ENCODE measurements at places on chromosomes 3 and 15.

- DNase-seq: peak; percentile 41
These were observed 124.8 kb downstream of the SV2B start for GRCh38 chr15:91224755-91225380.

GRCh38 chr3:53357458-53357857, 10.1 kb upstream of the DCP1A start:
- no peak for DNase-seq

GRCh38 chr15:83066034-83066733, 868 bp downstream of the BTBD1 start:
- no peak for DNase-seq

DNA sequence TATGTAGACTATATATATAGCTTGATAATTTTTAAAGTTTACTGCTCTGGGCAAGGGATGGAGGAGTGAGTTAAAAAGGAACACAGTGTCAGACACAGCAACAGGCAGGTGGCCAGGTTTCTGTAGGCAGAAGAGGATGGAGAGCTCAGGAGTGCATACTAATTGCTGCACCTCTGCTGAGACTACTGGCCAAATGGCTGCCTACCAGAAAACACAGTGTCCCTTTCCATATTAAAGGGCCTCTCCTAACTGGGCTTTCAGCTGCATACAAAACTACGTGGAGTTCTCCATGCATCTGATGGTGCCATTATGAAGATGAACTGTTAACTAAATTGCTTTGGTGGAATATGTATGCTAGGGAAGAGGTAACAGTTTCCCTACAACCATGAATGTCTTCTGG, 1.8 kb downstream of the ATP13A4 start:
- peak; percentile 48 for DNase-seq

DNA sequence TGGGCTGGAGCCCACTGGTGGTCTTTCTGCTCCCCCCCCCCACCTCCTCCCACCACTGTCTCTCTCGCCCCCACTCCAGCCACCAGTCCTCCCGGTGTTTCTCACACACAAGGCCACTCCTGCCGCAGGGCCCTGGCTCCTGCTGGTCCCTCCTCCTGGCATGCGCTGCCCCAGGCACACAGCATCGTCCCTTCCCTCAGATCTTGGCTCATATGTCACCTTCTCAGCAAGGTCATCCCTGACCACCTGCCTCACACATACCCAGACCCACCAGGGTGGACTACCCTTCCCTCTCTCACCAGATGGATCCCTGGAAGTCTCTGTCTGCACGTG, 101.5 kb upstream of the IQSEC1 start:
- DNase-seq: no peak

- no peak for DNase-seq
These were observed 44.1 kb downstream of the SLTM start for GRCh38 chr15:58889363-58889762.

- no peak for DNase-seq
These were observed 258.5 kb downstream of the ROBO2 start for GRCh38 chr3:77298417-77298816.

GRCh38 chr3:32493437-32494414, 8.9 kb downstream of the CMTM6 start:
- no peak for DNase-seq

DNA sequence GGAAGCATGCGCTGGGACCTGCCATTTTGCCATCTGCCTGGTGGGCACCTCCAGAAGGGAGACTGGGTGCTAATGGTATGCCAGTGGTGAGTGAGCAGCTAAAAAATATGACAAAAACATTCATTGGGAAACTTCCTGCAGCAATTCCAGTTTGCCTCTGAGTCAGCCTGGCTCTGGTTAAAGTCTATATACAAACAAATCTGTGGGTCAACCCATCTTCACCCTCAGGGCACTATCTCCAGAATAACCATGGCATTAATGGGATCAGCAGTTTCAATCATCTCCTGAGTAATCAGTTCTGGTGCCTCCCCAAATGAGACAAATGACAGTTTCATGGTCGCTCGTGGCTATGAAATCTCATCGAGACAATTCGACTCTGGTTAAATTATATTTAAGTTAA, 21.5 kb downstream of the FRMD4B start:
- no peak for DNase-seq

GRCh38 chr3:152959307-152959706, 124.4 kb downstream of the P2RY1 start:
- DNase-seq: no peak

DNA sequence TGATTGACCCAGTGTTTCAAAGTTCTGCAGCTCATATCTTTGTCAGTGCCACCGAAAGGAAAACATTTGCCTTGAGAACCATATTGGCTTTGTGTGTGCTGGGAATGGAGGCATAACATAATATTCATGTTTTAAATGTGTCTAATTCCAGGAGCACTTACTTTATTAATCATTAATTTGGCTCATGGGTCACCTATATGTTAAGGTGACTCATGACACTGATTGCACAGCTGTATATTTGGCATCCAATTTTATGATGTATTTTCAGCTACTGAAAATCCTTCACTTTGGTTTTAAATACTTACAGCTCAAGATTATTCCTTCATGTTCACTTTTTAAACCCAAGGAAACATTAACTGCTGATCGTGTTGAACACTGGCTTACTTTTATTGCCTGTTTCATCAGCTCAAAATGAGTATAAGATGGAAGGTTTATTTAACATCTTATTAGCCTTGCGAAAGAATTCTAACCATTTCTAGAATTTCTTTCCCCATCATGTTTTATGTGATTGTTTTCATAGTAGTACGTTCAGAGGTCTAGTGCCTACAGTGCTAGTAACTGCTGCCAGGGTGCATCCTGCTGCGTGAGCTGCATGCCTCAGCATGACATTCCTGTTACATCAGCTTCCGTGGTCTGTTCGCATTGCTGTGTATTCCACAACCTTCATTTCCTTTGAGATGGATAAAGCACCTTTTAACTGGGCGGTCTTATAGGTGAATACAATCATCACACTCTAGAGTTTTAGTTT, 63.7 kb downstream of the LRCH3 start:
- DNase-seq: no peak

DNA sequence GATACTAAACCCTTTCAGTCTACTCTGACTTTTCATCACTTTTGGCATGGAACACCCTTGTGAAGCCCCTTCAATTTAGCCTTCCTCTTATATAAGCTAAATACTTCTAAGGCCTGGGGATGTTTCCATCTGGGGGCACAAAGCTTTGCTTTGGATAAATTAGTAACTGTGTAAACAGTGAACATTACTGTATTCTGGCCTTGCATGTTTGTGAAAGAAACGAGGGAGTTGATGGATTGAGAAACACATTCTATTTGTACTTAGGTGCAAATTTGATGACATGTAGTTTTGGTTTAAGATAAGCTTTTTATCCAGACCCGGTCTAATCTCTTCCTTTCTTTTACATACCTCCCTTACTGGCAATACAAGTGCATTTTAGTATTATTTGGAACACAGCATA, 19.7 kb downstream of the PSMD6 start:
- DNase-seq: no peak

DNA sequence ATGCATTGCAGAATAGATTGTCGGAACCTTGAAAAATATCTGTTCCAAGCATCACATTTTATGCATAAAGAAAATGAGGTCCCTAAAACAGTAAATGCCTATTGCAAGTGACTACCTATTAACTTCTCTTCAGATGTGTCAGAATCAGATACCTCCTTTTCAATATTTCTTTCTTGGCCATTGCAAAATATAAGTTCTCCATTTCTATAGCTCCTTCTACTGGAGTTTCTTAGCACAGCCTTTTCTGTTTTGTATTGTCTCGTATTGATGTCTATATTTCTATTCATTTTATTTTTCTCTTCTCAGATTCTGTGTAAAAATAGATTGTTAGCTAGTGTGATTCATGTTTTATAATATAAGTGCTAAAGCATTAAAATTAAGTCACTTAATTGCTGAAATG, 63.4 kb downstream of the PPARG start:
- DNase-seq: no peak

DNA sequence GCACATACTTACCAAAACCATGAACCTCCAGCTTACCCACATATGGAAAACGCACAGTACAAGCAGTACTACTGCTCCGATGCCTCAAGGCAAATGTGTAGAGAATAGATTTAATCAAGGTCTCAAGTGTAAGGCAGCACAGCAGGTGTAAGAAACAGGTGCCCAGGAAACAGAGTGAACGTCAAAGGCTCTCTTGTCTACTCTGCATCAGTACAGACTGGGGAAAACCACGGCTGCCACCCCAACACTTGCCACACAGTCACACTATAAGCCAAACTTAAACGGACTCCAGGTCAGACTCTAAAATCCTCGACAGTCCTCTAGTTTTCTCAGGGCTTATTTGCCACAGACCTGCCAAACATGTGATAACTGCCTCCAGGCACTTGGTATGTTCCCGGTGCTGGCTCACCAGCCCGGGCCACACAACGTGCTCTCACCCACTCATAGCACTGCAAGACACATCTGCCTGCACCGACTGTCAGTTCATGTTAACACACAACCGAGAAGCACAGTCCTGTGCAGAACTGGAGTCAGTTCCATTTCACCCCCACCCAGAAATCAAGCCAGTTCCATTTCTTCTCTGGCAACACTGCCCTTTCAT, 30.6 kb downstream of the ABCC5 start:
- no peak for DNase-seq

DNA sequence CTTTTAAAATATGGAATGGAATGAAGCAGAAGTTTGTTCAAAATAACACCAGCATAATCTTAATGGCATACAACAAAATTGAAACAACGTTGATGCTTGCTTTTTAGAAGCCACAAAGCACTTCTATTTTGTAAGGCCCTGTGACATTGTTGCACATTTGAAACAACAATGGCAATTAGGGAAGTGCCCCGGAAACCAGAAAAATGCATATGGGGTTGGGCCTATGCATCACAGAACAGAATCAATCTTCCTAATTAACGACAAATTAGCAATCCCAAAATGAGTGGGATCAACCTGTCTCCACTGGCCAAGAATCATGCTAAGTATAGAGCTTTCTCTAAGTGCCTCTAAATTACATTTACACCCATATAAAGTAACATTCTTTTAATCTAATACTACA, 168.9 kb downstream of the MEIS2 start:
- DNase-seq: no peak

GRCh38 chr3:67700596-67700995, 46.2 kb upstream of the SUCLG2 start:
- DNase-seq: no peak

DNA sequence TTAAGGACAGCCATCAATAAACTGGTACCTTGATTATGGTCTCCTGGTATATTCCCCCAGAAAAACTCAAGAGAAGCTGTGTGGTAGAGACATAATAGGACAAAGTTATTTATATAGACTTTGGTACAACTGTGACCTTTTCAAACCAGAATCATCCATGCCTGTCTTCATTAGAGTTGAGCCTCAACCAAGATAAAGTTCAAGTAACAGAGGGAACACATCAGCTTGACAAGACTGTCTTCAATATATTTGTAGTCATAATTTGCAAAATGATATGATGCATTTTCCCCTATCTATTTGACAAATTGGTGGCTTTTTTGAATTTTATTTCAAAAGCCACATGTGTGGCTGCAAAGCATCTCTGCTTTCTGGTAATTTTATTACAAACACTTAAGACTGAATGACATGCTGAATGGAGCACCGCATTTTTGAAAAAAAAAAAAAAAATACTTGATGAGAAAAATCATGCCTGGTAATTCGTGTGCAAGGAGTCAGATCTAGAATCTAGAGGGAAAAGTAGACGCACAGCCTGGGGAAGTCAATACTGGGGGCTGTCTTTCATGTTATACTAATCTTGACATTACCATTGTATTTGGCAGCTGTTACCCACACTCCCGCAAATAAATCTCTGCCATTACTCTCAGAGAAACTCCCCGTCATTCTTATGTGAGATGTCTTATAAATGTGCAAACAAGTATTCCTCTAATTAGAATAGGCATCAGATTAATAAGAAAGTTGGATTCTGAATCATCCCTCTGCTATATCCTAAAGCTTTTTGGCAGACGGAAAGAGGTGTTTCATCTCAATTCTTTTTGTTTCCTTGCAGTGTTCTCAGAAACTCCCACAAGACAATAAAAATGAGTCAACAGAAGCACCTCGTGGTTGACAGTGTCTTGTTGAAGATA, 554.8 kb upstream of the CBLB start:
- no peak for DNase-seq

- DNase-seq: no peak
These were observed 24.6 kb downstream of the GORASP1 start for GRCh38 chr3:39082666-39083313.

- no peak for DNase-seq
These were observed 598.9 kb downstream of the SI start for GRCh38 chr3:164479406-164479805.

GRCh38 chr3:108251265-108251664, 29.0 kb upstream of the IFT57 start:
- DNase-seq: no peak

GRCh38 chr3:56269755-56270535, 198.3 kb downstream of the ERC2 start:
- DNase-seq: no peak

DNA sequence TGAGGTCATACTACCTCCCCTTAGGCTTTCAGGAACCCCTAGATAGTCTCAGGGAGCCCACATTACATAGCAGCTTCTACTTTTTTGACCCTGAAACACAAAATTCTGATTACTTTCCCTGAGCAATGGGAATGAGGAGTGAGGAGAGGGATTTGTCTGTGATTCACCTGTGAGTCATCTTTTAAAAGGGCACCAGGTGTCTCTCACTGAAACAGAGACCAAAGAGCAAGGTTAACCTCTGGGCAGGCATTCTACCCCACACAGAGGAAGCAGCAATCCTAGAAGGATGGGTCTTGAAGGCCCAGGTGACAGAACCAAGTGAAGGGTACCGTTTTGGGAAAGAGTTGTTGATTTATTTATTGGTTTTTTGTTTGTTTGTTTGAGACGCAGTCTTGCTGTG, 31.1 kb upstream of the UBE2E2 start:
- DNase-seq: no peak

GRCh38 chr3:106276151-106276550, 407.3 kb upstream of the CBLB start:
- DNase-seq: no peak

GRCh38 chr3:116474032-116474780, 28.9 kb upstream of the LSAMP start:
- DNase-seq: no peak

- peak; percentile 9 for DNase-seq
These were observed 1.1 kb downstream of the MCF2L2 start for GRCh38 chr3:183427196-183427875.

- DNase-seq: peak; percentile 77
These were observed 48.3 kb downstream of the CLDN11 start for GRCh38 chr3:170467007-170467406.

- DNase-seq: no peak
These were observed 847.6 kb upstream of the ALCAM start for GRCh38 chr3:104519068-104519467.

GRCh38 chr3:32106929-32107362, 526 bp downstream of the GPD1L start:
- peak; percentile 46 for DNase-seq
